Spinal cord (tissue), 10 donors: ENCODE measurements at places on chromosomes 1 and 21.

DNA sequence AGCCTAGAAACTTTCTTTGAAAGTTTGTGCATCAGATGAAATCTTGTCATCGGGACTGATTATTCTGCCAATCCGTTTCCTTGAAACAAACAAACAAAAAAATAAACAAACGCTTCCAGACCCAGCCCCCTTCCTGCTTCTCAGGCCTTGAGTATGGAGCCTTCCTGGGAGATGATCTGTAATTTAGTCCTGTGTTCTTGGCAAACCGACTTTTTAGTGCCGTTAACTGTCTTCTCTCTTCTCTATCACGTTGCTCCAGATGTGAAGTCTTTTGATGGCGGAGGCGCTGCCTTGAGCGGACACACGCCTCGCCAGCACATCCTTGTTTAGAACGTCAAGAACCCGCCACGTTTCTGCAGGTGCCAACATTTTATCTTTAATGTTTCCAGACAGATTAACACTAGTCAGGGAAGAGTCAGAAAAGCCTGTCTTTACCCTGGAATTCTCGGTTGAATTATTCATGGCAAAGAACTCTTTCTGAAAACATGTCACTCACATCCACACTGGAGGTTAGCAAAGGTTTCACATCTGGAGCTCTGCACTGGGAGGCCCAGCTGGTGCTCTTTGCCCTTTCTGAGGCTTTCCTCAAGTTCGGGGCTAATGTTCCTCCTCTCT is 265.7 kb upstream of the C1orf174 start:
- no peak overlapping the region for H3K27ac ChIP-seq
- no peaks in the 10 kb centered on the region for H3K36me3 ChIP-seq
- no peak overlapping the region for H3K4me3 ChIP-seq
- H3K27me3 ChIP-seq, result peaks cover 2% of the 10 kb centered on the region
- peaks cover 12% of the 10 kb centered on the region for H3K4me1 ChIP-seq

GRCh38 chr1:198436276-198436675 is 104.2 kb downstream of the ATP6V1G3 start:
- no peak overlapping the region for H3K4me3 ChIP-seq
- H3K4me1 ChIP-seq, result no peaks in the 10 kb centered on the region
- no peaks in the 10 kb centered on the region for H3K27me3 ChIP-seq
- H3K27ac ChIP-seq, result no peak overlapping the region
- no peak for DNase-seq

DNA sequence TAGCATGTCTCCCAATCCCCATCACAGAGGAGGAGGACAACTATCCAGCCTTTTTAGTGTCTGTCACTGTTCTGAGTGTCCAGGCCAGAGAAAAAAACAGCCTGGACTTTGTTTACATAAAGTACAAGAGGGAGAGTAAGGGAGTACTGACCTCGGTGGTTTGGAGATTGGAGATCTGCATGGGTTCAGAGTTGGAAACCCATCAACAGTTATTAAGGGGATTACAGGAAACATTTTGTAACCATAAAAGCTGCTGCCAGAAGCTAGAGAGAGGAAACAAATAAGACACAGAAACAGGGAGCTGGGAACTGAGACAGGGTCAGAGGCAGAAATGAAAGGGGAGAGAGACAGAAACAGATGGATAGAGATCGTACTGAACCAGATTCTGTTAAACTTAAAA is 131.5 kb upstream of the CTTNBP2NL start:
- no peaks in the 10 kb centered on the region for H3K27me3 ChIP-seq
- no peak for DNase-seq
- no peak overlapping the region for H3K4me3 ChIP-seq
- H3K4me1 ChIP-seq, result peaks cover 3% of the 10 kb centered on the region
- no peaks in the 10 kb centered on the region for H3K36me3 ChIP-seq
- H3K27ac ChIP-seq, result no peak overlapping the region

- no peak for DNase-seq
- no peaks in the 10 kb centered on the region for H3K36me3 ChIP-seq
- no peaks in the 10 kb centered on the region for H3K27me3 ChIP-seq
- no peaks in the 10 kb centered on the region for H3K4me1 ChIP-seq
- H3K4me3 ChIP-seq, result no peak overlapping the region
Observed at GRCh38 chr1:210344706-210345105, 16.0 kb downstream of the HHAT start.

- H3K4me3 ChIP-seq, result no peak overlapping the region
- no peaks in the 10 kb centered on the region for H3K36me3 ChIP-seq
Observed at GRCh38 chr21:43294194-43294902, 125.5 kb downstream of the CRYAA start.

DNA sequence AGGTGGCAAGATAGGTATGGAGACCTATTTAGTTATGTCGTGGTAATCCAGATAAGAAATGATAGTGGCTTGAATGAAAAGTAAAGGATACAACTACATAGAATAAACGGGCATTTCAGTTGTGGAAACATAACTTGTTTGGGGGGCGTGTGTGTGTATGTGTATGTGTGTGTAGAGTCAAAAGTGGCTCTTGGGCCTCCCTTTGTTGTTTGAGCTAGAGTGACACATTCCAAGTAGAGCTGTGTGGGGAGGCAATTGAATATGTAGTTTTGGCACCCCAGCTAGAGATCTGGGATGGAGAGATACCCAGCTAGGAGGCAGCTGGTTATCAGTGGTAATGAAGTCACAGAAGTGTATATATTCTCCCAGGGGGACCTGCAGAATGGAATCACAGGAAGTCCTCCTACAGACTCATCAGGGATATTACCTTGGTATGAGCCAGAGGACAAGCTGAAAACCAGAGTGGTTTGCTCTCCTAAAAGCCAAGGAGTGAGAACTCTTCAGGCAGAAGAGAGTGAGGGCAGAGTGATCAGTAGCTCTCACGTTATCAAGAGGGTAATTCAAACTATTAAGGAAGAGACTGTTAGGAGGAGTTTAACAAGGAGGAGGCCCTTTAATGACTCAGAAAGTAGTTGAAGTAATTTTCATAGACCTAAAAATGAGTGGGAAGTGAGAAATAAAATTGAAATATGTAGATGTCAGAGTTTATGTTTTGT is 5.1 kb downstream of the CR1L start:
- H3K4me3 ChIP-seq, result no peak overlapping the region
- H3K27ac ChIP-seq, result no peak overlapping the region
- peaks cover 11% of the 10 kb centered on the region for H3K27me3 ChIP-seq
- no peak for DNase-seq
- peaks cover 8% of the 10 kb centered on the region for H3K4me1 ChIP-seq

- peaks cover 10% of the 10 kb centered on the region for H3K36me3 ChIP-seq
- H3K4me3 ChIP-seq, result no peak overlapping the region
- peaks cover 20% of the 10 kb centered on the region for H3K4me1 ChIP-seq
- no peak overlapping the region for H3K27ac ChIP-seq
- no peaks in the 10 kb centered on the region for H3K27me3 ChIP-seq
Observed at GRCh38 chr1:246794828-246795671, 70.8 kb downstream of the SCCPDH start.

DNA sequence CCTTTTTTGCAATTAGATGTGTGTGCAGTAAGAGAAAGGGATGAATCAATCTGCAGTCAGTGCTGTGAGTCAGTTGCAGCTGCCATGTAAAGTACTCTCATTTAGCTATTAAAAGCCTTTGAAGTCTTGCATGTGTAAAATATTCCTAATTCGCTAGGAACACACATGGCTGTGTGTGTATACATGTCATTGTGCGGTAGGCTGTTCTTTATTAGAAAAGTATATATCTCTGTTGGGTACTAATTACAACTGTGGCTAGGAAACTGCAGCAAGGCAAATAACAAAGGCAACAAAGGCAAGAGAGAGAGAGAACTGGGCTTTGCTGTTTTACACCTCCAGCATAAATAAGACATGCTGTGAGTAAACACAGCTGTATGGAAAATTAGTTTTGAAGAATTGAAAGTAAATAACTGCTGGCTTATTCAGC is 41.7 kb downstream of the EPB41 start:
- no peaks in the 10 kb centered on the region for H3K27me3 ChIP-seq
- no peaks in the 10 kb centered on the region for H3K4me1 ChIP-seq
- H3K36me3 ChIP-seq, result no peaks in the 10 kb centered on the region
